Activated CD4-positive, alpha-beta T cell treated with anti-CD3 and anti-CD28 coated beads, Interleukin-2, amount 50 U/mL, for 16 hours (primary cell): ENCODE measurements at places on chromosomes 16 and 17.
A peak's percentile ranks its signal among the peaks of the same experiment; 100 is the strongest.

- DNase-seq, result no peak
These were observed 70.4 kb upstream of the TANC2 start for GRCh38 chr17:62895320-62896301.

DNA sequence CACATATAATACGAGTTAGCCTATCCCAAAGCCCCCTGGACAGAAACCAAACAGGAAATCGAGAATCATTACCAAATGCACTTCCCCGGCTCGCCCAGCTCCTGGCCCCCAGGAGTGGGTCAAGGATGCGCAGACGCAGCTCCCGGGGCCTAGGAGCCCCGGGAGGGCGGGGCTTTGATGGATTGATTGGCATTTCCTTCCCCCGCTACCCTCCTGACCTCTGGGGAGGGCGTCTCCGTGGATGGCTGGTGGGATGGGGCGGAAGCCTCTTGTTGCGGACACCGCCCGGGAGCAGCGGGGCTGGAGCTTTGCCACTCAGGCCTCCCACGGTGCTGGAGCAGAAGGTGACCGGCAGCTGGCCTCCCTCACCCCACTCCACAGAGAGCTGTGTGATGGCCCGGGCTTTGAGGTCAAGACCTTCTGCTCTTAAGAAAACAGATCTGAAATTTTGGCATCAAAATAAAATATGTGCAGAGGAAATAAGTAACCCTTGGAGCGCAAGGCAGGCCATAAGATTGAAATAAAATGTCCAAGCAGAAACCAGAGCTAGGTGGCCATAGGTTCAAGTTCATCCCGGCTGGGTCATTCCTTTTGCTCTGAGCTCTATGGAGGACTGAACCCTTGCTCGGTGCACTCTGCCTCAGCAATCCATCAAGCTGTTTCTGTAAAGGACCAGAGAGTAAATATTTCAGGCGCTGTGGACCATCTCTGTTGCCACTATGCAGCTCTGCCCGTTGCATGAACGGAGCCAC, 262.3 kb downstream of the SOX9 start:
- no peak for DNase-seq

GRCh38 chr17:27494192-27495091, 38.2 kb downstream of the KSR1 start:
- DNase-seq, result no peak

DNA sequence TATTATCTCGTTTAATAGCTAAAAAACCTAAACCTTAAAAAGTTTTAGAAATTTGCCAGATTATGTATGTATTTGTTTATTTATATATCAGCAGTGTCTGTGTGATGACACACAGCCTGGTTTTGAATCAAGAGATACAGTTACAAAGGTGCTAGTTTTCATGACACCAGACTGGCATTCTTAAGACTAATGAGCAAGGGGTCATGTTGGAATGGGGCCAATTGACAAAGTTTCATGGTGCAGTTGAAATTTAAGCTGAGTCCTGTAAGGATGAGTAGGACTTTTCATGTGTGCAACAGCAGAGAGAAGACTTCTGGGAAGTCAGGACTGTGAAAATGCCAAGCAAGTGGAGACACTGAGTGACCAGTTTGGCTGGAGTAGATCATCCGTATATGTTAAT, 3.2 kb upstream of the KRT10 start:
- no peak for DNase-seq

- no peak for DNase-seq
These were observed 328 bp downstream of the LLGL1 start for GRCh38 chr17:18225642-18226283.

- peak; percentile 82 for DNase-seq
These were observed 15.9 kb downstream of the TMEM92 start for GRCh38 chr17:50289991-50290702.

- no peak for DNase-seq
These were observed 225.9 kb downstream of the SEC14L1 start for GRCh38 chr17:77366558-77367245.

DNA sequence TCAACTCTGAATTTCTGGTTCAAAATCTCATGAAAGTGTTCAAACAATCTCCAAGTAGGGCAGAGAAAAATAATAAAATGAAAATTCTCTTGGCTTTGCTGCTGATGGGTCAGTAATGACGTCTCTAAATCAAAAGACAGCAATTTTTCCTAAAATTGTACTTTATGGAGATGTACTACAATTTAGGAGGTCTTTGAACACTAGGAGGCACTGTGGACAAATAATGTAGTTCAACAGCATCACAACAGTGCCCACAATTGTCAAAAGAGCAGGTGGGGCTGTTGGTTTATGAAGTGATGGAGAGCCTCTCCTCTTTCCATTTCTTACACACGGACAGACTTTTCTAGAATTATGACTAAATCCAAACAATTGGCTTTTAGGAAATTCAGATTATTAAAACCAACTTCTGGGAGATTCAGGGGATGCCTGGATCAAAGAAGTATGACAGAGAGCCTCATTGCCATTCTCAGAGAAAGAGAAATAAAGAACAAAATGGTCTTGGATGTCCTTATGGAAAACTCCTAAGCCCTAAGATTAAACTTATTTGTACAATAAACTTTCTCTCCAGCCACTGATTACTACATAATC, 23.8 kb downstream of the EZH1 start:
- peak; percentile 62 for DNase-seq

- DNase-seq, result no peak
These were observed 2.1 kb upstream of the GPRC5C start for GRCh38 chr17:74429604-74430384.

DNA sequence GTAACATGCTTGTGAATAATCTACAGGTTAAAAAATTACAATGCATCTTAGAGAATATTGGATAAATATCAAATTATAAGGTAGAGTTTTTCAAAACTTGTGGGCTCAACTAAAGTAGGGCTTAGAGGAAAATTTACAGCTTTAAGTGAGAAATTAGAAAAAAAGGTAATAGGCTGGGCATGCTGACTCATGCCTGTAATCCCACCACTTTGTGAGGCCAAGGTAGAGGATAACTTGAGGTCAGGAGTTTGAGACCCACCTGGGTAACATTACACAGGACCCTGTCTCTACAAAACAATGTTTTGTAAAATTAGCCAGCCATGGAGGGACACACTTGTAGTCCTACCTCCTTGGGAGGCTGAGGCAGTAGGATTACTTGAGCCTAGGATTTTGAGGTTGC, 4.5 kb downstream of the ATF7IP2 start:
- no peak for DNase-seq
